ENCODE measurements at places on chromosomes 6 and 20.

DNA sequence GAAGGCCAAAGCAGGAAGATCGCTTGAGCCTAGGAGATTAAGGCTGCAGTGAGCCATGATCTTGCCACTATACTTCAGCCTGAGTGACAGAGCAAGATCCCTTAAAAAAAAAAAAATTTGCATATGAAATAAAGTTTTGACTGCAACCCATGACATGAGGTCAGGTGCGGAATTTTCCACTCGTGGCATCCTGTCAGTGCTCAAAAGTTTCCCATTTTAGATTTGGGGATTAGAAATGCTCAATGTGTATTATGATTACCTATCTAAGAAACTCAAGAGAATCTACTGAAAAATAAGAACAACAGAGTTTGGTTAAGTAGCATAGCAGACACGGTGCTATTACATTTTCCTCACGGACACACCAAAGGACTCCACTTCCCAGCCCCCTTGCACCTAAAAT is 11.7 kb downstream of the SLC23A2 start:
- DNase-seq: no peak

- DNase-seq: no peak
Measured at GRCh38 chr6:79416931-79417330, 120.3 kb downstream of the LCA5 start.

- no peak for DNase-seq
Measured at GRCh38 chr6:52725535-52726192, 37.6 kb downstream of the GSTA2 start.

DNA sequence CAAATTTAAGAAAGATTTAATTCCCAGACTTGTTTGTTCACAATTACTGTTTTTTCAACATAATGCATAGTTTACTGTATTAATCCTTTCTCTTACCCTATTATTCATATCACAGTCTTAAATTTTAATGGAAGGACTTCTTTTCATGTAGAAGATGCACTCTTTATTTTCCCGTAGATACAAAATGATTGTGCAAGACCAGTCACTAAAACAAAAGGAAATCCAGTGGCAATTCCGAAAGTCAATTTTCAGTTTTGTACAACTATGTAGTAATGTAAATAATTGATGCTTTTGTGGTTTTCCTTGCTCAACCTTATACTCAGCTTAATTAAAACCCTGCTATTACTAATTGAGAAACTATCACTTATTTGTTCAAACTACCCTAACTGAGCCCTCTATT is 361.5 kb upstream of the PTCHD4 start:
- DNase-seq: no peak

DNA sequence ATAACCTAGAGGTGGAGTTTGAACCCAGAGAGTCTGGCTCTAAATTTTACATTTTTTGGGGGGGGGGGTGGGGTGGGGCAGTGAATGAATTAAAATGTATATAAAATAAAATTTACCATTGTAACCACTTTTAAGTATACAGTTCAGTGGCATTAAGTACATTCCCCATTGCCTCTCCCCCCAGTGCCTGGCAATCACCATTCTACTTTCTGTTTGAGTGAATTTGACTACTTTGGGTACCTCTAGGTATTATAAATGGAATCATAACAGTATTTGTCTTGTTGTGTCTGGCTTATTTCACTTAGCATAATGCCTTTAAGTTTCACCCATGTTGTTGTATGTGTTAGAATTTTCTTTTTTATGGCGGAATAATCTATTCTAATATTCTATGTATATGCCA is 2.7 kb downstream of the FAM110A start:
- DNase-seq: no peak

DNA sequence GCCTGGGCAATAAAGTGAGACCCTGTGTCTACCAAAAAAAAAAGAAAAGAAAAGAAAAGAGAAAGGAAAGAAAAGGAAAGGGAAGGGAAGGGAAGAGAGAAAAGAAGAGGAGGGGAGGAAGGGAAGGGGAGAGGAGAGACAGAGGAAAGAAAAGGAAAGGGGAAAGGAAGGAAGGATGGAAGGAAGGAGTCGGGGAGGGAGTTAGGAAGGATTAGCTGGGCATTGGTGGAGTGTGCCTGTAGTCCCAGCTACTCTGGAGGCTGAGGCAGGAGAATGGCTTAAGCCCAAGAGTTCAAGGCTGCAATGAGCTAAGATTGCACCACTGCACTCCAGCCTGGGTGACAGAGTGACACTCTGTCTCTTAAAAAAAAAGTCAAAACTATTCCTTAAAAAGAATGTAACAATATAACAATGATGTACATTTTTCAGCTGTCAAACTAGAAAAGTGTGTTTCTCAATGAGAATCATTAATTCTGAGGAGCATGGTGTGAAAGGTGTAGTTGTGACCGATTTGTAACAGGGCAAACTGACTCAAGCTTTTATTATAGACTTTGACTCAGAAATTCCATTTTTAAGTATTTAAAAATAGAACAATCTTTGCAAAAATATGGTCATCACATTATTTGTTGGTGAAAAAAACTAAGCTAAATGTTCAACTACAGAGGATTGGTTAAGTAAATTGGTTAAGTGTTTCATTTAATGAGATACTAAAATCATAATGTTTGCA is 14.7 kb downstream of the SNRPB start:
- no peak for DNase-seq

DNA sequence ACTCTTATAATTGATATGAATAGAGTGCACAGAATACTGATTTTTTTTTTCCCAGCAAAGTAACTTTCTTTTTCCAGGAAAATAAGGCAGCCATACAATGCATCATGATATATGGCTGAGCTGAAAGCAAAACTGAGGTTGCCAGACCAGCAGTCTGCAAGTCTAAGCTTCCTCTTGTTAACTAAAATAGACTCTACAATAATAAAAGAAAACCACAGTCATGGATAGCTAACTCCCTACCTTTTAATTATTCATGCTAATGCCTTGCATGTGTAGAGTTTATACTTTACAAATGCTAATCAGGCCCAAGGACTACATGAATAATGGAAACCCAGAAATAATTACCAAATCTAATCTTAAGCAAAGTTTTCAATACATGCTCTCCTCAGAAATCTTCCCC is 47.4 kb downstream of the MAP7 start:
- no peak for DNase-seq

GRCh38 chr6:11146117-11146826 is 34.7 kb upstream of the ERVFRD-1 start:
- no peak for DNase-seq

DNA sequence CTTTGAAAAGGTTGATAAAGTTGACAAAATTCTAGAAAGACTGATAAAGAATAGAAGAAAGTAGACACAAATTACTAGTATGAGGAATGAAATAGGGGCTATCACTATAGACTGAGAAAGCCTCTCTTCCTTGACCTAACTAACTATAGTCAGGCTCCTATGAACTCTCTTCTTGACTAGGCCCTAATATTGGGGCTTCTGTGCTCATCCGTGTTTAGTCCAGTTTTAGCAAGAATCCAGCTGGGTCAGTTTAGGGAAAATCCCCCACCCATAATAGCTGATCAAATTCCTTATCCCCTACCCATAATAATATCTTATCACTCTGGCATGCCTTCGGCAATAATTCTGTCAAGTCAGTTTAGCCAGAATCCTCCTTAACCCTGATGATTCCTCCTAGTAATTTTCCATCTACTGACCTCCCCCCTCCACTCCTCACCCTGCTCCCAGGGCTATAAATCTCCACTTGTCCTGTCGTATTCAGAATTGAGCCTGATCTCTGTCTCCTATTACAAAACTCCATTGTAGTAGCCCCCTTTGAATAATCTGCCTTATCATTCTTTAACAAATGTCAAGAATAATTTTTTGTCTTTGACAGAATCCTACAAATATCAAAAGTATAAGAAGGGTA is 138.1 kb downstream of the TFAP2A start:
- DNase-seq: no peak

Measured in activated CD4-positive, alpha-beta memory T cell treated with anti-CD3 and anti-CD28 coated beads, Interleukin-2, amount 10 ng/mL, durations not matched to agents 7 days and 5 days (primary cell).